Left ventricle myocardium inferior (tissue), 1 donor: ENCODE measurements at places on chromosomes 7 and 10. TPM values are rescaled to one million over a fixed set of nuclear protein-coding genes. Genes with fewer than 3 reads are reported as not detected.
A peak's percentile ranks its signal among the peaks of the same experiment; 100 is the strongest.

DNA sequence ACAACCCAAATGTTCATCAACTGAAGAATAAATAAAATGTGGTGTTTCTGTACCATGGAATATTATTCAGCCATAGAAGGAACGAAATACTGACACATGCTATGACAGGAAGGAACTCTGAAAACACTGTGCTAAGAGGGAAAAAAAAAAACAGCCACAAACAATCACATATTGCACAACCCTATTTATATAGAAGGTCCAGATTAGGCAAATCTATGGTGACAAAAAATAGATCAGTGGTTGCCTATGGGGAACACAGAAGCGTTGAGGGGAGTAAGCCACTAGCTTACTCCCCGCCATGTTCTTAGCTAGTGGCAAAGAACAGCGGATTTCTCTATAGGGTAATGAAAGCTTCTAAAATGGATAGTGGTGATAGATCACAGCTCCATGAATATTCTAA lies 198.4 kb downstream of the TPST1 start:
- no peak overlapping the region for H3K27ac ChIP-seq
- H3K4me3 ChIP-seq = no peak overlapping the region
- no peaks in the 10 kb centered on the region for H3K4me1 ChIP-seq
- peaks cover 49% of the 10 kb centered on the region for H3K36me3 ChIP-seq
- no peak for DNase-seq

GRCh38 chr10:24744946-24745345 lies 21.3 kb upstream of the ARHGAP21 start:
- H3K27ac ChIP-seq = no peak overlapping the region
- H3K4me3 ChIP-seq = no peak overlapping the region
- no peak for DNase-seq
- no peaks in the 10 kb centered on the region for H3K27me3 ChIP-seq
- no peaks in the 10 kb centered on the region for H3K4me1 ChIP-seq
- H3K36me3 ChIP-seq = no peaks in the 10 kb centered on the region

DNA sequence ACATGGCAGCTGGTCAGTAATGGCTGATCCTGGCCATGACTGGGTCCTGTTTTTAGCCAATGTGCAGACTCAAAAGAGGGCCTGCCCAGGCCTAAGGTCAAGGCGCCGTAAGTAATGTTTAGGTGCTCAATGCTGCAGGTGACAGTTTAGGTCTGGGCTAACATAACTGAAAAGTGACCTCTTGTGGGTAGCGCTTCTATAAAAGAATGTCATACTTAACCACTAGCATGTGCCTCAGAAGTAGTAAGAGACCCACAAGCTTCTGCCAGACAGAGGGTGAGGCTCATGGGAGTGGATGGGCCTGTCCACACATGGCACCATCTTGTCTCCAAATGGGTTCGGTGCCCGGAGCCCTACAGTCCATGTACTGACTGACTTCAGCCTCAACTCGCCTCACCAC lies 90.5 kb upstream of the GSDME start:
- H3K4me3 ChIP-seq = no peak overlapping the region
- H3K4me1 ChIP-seq = no peaks in the 10 kb centered on the region
- H3K27me3 ChIP-seq = no peaks in the 10 kb centered on the region
- H3K36me3 ChIP-seq = peaks cover 6% of the 10 kb centered on the region

CDC14C gene
- total RNA-seq = not detected

DNA sequence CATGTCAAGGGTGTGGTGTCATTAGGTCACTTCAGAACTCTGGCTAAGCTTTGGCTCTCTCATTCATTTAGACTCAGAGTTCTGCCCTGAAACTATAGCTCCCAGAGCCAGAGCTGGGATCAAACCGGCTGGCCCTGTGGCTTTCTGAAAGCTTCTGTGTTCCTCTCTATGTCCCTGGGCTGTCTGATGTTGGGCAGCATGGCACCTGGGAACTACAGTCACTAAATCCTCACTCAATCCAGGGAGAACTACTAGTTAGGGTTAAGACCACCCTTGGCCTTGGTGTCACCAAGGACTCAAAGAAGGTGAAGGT lies 13.2 kb downstream of the ATG9B start:
- no peak overlapping the region for H3K4me3 ChIP-seq
- no peaks in the 10 kb centered on the region for H3K36me3 ChIP-seq
- peak overlapping the region; percentile 27 for H3K27ac ChIP-seq
- H3K27me3 ChIP-seq = peaks cover 24% of the 10 kb centered on the region
- no peak for DNase-seq
- H3K4me1 ChIP-seq = peaks cover 88% of the 10 kb centered on the region

DNA sequence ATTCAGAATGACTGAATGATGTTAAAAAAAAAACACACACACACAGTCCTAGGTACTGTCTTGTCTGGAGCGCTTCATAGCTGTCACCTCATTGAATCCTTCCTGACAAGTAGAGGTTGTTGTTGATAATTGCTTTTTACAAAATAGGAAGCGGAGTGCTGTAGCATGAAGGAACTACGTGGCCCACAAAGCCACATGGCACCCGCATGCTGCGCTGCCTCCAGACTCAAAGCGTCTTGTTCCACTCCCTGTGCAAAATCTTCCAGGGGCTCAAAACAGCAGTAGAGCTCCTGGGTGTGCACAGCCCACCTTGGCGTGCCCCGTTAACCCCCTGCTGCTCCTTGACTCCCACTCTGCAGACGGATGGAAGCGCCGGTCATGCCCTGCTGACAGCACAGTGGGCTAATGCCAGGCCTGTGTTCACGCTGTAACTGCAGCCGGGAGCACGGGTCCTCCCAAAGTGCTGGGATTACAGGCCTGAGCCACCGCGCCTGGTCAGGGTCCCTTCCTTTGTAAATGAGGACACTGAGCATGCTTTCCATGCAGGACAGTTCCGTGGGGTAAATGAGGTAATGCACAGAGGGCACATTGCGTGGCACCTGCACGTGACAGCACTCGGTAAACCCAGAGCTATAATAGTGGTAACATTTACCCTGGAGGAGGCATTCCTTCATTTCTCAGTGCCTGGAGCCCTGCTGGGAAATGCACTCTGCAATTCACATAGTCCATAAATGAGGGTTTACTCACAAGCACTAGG lies 91.1 kb upstream of the GNA12 start:
- no peaks in the 10 kb centered on the region for H3K4me1 ChIP-seq
- H3K27ac ChIP-seq = no peak overlapping the region
- H3K27me3 ChIP-seq = peaks cover 89% of the 10 kb centered on the region
- DNase-seq = no peak

TRPV6 gene
- not detected for total RNA-seq

DNA sequence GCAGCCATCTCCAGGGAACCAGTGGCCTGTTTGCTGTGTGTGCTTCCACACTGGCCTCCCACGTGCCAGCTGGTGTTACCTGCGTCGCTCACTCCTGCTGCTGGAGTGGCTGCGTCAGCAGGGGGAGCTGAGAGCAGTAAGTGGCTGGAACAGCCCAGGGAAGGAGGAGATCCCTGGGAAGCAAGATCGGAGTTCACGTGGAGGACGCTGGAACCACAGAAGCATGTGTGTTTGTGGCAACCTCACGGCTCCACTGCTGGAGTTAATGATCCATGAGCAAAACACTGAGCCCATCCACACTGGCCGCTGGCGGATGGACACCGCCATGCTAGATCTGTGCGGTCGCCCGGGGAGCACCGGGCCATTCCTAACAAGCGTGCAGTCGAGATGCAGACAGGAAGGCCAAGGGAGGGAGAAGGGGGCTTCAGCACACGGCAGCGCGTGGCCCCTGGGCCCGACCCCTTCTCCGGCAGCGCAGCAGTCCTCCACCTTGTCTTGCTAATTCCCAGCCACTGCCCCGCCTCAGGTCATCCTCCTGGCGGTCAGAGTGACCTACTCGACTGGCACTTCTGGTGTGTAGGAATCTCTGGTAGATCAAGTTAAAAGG lies 68.5 kb upstream of the EEPD1 start:
- no peak overlapping the region for H3K4me3 ChIP-seq
- no peak for DNase-seq
- H3K36me3 ChIP-seq = no peaks in the 10 kb centered on the region
- H3K27me3 ChIP-seq = no peaks in the 10 kb centered on the region
- H3K27ac ChIP-seq = no peak overlapping the region

ZNF248 gene
- total RNA-seq = 15.1 TPM

GRCh38 chr10:103543617-103544525 lies 50.4 kb downstream of the NEURL1 start:
- peaks cover 22% of the 10 kb centered on the region for H3K4me1 ChIP-seq
- H3K27me3 ChIP-seq = peaks cover 24% of the 10 kb centered on the region
- no peak overlapping the region for H3K4me3 ChIP-seq
- DNase-seq = no peak
- H3K27ac ChIP-seq = no peak overlapping the region

- H3K27me3 ChIP-seq = no peaks in the 10 kb centered on the region
- no peak overlapping the region for H3K4me3 ChIP-seq
- no peak overlapping the region for H3K27ac ChIP-seq
Measured at GRCh38 chr7:16900209-16900768, 18.5 kb upstream of the AGR3 start.

DNA sequence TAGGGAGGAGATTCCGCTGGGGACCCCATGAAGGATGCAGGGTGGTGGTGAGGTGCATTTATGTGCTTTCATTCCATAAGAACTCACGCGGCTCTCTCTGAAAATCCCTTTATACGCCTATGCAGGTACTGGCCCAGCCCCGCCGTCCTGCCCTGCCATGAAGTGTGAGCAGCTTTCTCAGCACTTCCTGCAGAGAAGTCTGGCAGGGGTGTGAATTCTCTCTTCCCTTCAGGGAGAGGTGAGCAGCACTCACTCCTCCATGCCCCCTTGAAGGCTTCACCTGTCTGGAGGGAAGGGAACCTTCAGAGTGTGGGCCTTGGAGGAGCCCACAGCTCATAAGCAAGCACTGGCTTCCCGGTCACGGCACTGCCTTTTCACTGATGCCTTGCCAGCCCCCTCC lies 34.0 kb downstream of the PPP2R2D start:
- H3K27ac ChIP-seq = no peak overlapping the region
- peaks cover 39% of the 10 kb centered on the region for H3K36me3 ChIP-seq
- no peaks in the 10 kb centered on the region for H3K27me3 ChIP-seq
- no peak overlapping the region for H3K4me3 ChIP-seq
- DNase-seq = no peak
- peaks cover 80% of the 10 kb centered on the region for H3K4me1 ChIP-seq

GRCh38 chr7:90569368-90569767 lies 26.8 kb upstream of the CDK14 start:
- no peak for DNase-seq
- no peaks in the 10 kb centered on the region for H3K27me3 ChIP-seq
- H3K4me3 ChIP-seq = no peak overlapping the region
- no peak overlapping the region for H3K27ac ChIP-seq
- H3K4me1 ChIP-seq = peaks cover 12% of the 10 kb centered on the region

CPA4 gene
- total RNA-seq = not detected

GRCh38 chr7:34333925-34334324 lies 324.1 kb upstream of the NPSR1 start:
- no peak overlapping the region for H3K4me3 ChIP-seq
- H3K27me3 ChIP-seq = peaks cover 2% of the 10 kb centered on the region
- H3K36me3 ChIP-seq = no peaks in the 10 kb centered on the region

- H3K36me3 ChIP-seq = no peaks in the 10 kb centered on the region
- H3K4me1 ChIP-seq = peaks cover 50% of the 10 kb centered on the region
- peak overlapping the region; percentile 49 for H3K4me3 ChIP-seq
- no peaks in the 10 kb centered on the region for H3K27me3 ChIP-seq
Measured at GRCh38 chr7:18508443-18509427, 13.2 kb downstream of the HDAC9 start.

DNA sequence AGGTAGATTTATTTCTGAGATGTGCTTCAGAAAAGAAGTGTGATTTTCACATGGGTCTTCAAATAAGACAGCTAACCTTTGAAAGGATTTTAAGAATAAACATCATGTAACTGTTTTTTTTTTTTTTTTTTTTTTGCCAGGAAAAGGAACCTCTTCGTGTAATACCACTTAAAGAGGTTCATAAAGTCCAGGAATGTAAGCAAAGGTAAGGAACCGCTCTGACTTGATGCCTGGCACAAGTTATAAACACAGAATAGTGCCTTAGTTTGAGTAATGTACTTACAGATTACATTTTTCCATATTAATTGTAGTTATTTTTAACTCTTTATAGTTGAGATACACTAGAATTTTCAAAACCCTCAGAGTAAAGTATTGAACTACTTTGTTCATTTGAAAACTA lies 30.4 kb upstream of the ARMS2 start:
- no peak overlapping the region for H3K4me3 ChIP-seq
- no peak for DNase-seq
- H3K4me1 ChIP-seq = peaks cover 41% of the 10 kb centered on the region
- H3K27ac ChIP-seq = no peak overlapping the region
- no peaks in the 10 kb centered on the region for H3K27me3 ChIP-seq

OPN4 gene
- total RNA-seq = 0.25 TPM
